ENCODE measurements at places on chromosomes 16 and 17.

GRCh38 chr17:42894283-42895184 lies 6.1 kb upstream of the G6PC1 start:
- DNase-seq, result no peak

DNA sequence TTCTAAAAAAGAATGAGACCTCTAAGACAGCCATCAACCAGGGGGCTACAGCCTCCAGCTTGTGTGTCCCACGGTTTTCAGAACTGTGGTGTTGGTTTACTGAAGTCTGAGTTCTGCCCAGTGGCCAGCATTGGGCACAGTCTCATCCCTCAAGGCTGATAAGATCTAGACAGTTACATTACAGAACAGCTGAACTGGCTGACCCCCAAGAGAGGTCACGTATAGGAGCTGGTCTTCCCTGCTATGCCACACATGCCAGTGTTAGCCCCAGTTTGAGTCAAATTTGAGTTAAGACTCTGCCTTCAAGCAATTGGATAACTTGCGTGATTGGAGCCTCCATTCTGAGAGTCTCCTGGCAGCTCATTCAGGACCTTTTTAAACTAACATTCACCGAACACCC lies 14.8 kb upstream of the NUP93 start:
- DNase-seq, result no peak

DNA sequence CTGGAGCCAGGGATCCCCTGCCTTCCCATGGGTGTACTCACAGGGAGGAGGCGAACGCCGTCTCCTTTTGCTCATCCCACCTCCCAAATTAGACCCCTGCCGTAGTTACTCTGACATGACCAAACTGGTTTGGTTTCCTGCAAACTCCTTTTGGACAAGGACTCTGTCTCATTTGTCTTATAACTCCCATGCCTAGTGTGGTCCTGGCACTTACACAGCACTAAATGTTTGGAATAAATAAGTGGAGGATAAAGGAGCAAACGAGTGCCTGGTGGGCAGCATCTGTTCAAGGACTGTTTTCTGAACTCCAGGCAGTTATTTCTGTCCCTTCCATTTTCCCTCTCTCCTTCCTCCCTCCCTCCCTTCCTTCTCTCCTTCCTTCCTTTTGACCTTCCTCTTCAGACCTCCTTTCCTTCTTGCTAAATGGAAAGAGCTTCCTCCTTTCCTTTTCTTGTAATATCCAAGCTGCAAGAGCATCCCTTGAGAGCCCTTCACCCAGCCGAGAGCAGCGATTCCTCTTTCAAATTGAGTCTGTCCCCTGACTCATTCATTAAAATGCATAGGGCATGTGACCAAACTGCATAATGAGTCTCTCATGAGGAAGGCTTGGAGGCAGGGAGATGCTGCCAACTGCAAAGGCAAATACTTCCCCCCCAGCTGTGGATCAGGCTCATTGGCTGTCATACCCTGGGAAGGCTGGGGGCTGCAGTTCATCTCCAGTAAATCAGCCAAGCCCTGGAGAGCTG lies 36.8 kb downstream of the CHD9 start:
- no peak for DNase-seq

GRCh38 chr17:2138318-2138717 lies 83.4 kb downstream of the HIC1 start:
- DNase-seq, result peak; percentile 31

GRCh38 chr16:69396187-69397061 lies 10.6 kb upstream of the TERF2 start:
- no peak for DNase-seq

GRCh38 chr16:86337138-86337537 lies 173.2 kb upstream of the FOXF1 start:
- no peak for DNase-seq

GRCh38 chr16:70512456-70512855 lies 10.9 kb downstream of the COG4 start:
- DNase-seq, result no peak

- no peak for DNase-seq
Measured at GRCh38 chr16:23248261-23249194, 53.6 kb upstream of the SCNN1B start.

DNA sequence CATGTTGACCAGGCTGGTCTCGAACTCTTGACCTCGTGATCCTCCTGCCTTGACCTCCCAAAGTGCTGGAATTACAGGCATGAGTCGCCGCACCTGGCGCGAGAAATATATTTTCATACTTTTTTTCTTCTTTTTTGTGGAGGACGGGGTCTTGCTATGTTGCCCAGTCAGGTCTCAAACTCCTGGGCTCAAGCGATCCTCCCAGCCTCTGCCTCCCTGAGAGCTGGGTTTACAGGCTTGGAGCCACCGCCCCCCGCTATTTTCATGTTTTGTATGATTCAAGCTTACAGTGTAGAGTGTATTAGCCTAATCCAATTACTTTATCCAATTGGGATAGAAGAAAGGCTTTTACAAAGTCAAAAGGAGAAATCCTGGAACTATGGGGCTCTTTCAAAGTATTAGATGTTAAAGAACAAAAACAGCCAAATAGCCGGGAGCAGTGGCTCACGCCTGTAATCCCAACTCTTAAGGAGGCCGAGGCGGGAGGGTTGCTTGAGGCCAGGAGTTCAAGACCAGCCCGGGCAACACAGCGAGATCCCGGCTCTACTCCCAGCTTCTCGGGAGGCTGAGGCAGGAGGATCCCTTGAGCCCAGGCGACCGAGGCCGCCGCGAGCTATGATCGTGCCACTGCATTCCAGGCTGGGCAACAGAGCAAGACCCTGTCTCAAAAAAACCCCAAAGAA lies 1.4 kb upstream of the MAP1LC3B start:
- DNase-seq, result no peak

- DNase-seq, result no peak
Measured at GRCh38 chr17:31144428-31144827, 49.7 kb downstream of the NF1 start.

GRCh38 chr16:11114366-11115164 lies 141.4 kb downstream of the SOCS1 start:
- no peak for DNase-seq

GRCh38 chr17:39579318-39580081 lies 28.2 kb downstream of the NEUROD2 start:
- DNase-seq, result no peak

- DNase-seq, result peak; percentile 99
Measured at GRCh38 chr17:42107597-42108576, 4.6 kb downstream of the DHX58 start.

- no peak for DNase-seq
Measured at GRCh38 chr17:78458736-78459335, 80.4 kb downstream of the PGS1 start.

DNA sequence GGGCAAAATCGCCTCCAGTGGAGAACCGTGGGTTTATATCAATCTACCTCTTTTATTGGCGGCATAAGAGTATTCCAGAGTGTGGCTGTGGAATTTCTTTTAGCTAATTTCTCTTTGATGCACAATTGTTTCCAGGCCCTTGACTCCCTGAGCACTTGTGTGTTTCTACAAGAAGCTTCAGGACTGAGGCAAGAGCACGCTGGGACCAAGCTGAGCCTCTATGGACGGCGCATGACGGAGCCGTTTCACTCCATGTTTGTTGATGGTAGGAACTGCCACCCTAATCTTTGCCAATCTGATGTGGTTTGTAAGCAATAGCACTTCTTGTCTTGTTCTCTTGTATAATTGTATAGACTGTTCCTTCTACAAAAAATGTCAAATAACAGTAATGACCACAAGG lies 11.2 kb upstream of the ANKRD40CL start:
- no peak for DNase-seq

DNA sequence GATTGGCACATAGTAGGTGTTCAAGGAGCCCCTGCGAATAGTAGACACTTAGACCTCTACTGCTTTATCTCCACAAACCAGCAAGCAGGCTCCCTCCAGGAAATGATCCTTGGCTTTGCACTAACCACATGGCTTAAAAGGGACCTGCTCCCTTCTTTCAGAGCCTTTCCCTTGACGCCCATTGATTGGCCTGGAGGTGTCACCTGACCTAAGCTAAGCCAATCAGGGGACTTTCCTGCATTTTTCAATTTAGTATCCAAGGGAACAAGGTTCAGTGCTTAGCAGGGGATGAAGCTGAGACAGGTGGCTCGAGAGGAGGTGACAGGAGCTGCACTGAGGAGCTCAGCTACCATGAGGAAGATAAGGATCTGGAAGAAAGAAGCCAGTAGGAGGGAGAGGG lies 52.8 kb downstream of the CLEC19A start:
- no peak for DNase-seq

GRCh38 chr17:6306820-6307219 lies 128.1 kb downstream of the AIPL1 start:
- no peak for DNase-seq

- DNase-seq, result no peak
Measured at GRCh38 chr16:88940862-88941817, 35.9 kb downstream of the CBFA2T3 start.

DNA sequence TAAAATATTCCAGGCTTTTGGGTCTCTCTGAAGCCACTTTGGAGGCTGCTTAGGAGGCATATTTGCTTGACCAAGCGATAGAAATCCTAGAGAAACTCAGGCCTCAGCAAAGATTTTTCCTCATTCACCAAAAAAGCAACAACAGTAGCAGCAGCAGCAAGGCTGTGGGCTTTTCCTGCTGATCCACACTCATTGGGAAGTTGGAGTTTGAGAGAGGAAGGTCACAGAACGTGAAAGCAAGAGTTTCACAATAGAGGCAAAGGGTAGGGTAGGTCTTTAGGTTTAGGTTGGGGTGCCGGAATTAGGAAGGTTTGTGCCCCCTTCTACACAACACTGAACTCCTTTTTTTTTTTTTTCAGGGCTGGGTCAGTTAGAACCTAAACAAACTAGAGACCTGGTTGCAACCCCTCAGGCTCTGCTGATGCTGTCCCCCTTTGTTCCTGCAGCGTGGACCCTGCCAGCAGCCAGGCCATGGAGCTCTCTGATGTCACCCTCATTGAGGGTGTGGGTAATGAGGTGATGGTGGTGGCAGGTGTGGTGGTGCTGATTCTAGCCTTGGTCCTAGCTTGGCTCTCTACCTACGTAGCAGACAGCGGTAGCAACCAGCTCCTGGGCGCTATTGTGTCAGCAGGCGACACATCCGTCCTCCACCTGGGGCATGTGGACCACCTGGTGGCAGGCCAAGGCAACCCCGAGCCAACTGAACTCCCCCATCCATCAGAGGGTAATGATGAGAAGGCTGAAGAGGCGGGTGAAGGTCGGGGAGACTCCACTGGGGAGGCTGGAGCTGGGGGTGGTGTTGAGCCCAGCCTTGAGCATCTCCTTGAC lies 2.0 kb downstream of the TMUB2 start:
- DNase-seq, result no peak

DNA sequence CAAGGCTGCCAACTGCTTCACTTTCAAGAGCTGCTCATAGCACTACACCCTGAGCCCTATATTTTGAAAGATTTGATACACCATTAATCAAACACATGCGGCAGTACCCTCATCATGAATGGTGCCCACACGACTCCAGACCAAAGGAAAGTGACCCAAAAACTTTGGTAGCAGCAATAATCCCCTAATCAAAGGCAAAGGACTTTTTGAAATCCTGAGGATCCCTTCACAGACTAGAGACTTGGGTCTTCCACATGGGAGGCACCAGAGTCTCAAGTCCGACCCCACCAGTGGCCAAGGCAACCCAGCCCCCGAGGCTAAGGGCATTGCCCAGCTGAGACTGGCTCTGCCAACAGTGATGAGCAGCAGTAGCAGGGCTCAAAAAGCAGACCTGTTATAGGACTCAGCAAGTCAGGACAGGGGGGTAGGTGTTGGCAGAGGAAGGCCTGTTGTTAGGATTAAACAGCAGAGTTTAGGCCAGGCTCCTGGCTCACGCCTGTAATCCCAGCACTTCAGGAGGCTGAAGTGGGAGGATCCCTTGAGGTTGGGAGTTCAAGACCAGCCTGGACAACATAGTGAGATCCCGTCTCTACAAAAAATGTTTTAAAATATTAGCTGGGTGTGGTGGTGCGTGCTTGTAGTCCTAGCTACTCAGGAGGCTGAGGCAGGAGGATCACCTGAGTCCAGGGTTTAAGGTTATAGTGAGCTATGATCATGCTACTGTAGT lies 3.2 kb downstream of the TRIM25 start:
- DNase-seq, result no peak

DNA sequence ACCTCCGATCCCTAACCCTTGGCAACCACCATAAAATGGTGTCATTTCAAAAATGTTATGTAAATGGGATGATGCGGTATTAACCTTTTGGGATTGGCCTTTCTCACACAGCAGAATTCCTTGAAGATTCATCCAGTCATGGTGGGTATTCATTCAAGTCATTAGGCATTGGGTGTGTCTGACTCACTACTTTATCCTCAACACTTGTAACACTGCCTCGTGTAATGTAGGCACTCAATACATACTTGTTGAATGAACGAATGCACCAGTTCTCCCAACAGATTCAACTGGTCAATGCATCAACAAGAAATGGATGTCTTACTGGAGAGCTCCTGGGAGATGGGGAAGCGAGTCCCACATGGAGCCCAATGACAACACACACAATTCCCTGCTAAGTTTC lies 21.8 kb upstream of the GAN start:
- DNase-seq, result no peak

- DNase-seq, result no peak
Measured at GRCh38 chr16:75139498-75139897, 8.8 kb upstream of the ZFP1 start.

GRCh38 chr17:36016555-36016954 lies 1.2 kb downstream of the CCL23 start:
- DNase-seq, result no peak

GRCh38 chr16:11396241-11397048 lies 51.2 kb downstream of the RMI2 start:
- DNase-seq, result peak; percentile 90

GRCh38 chr16:80670170-80670865 lies 129.5 kb downstream of the DYNLRB2 start:
- DNase-seq, result no peak

DNA sequence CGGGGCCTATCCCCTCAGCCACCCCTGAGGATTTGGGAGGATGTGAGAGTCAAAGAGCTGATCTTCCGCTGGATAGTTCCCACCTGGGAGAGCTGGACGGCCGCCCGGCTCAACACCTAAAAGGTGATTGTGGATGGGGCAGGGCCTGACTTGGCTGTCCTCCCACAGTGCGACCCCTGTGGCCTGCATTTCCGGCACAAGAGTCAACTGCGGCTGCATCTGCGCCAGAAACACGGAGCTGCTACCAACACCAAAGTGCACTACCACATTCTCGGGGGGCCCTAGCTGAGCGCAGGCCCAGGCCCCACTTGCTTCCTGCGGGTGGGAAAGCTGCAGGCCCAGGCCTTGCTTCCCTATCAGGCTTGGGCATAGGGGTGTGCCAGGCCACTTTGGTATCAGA lies 4.5 kb downstream of the BCL6B start:
- no peak for DNase-seq

DNA sequence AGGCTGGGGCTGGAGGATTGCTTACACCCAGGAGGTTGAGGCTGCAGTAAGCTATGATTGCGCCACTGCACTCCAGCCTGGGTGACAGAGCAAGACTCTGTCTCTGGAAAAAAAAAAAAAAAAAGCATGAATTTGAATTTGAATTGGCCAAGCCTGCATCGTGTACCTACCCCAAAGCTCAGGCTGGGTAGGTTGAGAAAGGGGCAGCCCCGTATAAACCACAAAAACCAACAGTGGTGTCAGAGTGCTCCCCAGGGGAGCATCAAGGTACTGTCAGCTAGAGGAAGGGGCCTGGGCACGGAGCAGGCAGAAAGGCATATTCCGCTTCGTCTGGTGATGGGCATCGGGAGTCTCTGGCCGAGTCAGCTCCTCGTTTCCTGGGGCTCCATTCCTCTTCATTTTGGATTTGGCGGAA lies 40.9 kb downstream of the RAP1GAP2 start:
- no peak for DNase-seq

Data from GM12891 (cell line).